ENCODE measurements at places on chromosomes 16 and 17.

GRCh38 chr16:87548046-87548445, 54.3 kb upstream of the JPH3 start:
- DNase-seq = no peak

- no peak for DNase-seq
Observed at GRCh38 chr16:85274501-85274900, 162.2 kb upstream of the CIBAR2 start.

DNA sequence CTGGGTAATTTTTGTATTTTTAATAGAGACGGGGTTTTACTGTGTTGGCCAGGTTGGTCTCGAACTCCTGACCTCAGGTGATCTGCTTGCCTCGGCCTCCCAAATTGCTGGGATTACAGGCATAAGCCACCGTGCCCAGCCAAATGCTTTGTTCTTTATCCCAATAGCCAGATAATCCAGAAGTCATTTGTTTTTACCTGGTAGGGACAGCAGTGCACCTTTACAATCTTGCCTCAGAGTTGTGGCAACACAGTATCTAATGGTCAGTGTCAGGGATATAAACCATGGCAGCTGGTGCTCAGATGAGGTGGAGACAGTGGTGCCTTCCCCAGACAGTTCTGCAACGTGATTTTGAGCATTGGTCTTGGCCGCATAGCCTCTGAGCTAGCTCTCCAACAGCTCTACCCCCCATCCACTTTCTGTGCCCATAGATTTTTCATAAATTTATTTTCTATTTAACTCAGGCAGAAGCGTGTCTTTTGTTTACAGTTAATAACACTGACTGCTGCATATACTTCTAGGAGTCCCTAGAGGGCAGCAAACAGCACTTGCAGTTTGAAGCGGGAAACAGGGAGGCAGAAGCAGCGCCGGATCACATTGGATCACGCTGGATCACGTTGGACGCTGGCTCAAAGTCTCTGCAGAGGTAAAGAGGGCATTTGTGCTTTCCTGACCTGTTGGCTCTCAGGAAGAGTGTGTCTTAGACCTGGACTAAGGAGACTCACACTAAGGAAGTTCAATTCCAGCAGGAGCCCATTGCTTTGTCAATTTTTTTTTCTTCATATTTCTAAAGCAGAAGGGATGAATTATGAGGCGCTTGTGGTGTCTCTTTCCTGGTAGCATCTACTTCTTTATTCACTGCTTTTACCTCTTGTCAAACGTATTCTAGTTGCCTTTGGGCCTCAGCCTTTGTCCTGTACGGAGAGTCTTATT, 5.1 kb upstream of the GGT6 start:
- DNase-seq = no peak

GRCh38 chr17:9729735-9730420, 61.5 kb downstream of the DHRS7C start:
- DNase-seq = no peak

- DNase-seq = no peak
Observed at GRCh38 chr16:27679899-27680298, 130.0 kb downstream of the KATNIP start.
